ENCODE measurements at places on chromosomes 16 and 17.

DNA sequence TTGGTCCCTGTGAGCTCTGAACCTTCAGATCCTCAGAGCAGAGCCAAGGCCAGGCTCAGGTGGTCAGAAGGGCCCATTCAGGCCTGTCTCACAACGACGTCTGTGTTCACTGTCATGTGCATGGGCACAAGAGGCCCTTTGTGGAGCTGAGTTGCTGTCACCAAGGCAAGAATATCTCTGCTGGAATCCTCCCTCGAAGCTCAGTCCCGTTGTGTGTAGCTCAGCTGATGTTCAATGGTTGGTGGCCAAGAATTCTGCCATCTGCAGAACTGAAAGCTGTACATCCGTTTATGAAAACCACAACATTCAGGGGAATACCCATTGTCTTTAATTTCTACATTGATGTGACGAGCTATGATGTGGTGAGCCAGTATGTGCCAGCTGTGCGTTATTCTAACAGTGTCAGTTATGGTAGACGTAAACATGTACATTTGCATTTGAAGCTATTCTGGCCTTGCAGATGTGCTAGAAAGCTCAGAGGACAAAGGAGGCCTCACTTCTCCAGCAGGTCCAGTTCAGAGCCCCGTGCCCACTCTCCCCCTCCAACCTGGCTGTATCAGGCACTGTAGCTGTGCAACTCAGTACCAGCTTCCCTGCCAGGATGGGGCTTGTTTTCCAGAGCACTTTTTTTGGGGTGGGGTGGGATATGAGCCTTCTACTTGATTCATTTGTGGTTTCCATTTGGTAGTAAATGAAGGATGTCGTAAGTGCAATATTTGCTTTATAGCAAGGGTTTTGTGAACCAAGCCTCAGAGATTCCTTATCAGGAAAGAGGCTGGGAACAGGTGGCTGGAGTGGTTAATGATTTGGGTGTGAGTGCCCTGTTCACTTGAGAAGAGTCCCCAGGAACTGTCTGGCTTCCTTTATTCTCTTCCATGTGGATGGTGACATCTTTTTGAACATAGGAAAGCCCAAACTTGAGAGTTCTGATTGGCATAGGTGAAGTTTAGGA, 56.1 kb downstream of the B9D1 start:
- DNase-seq, result peak; percentile 69

- no peak for DNase-seq
Measured at GRCh38 chr17:64638552-64639203, 23.4 kb downstream of the SMURF2 start.

- DNase-seq, result no peak
Measured at GRCh38 chr17:21228111-21228510, 14.2 kb upstream of the TMEM11 start.

DNA sequence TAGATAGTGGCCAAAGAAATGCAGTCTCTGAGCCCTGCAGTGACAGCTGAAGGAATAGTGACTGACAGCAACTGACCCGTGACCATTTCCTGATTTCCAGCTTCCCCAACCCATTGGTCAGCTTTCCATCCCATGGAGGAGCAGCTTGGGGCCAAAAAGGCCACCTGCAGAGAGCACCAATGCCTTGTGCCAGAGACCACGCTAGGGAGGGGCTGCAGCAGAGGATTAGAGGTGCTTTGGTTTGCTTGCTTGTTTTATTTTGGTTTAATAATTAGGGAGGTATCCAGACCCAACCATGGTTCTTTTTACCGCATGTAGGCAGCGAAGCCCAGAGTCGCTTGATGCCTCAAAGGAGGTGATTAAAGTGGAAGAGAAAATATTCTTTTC, 61.3 kb upstream of the SIAH1 start:
- no peak for DNase-seq

- no peak for DNase-seq
Measured at GRCh38 chr17:63290784-63291183, 155.3 kb downstream of the CYB561 start.

DNA sequence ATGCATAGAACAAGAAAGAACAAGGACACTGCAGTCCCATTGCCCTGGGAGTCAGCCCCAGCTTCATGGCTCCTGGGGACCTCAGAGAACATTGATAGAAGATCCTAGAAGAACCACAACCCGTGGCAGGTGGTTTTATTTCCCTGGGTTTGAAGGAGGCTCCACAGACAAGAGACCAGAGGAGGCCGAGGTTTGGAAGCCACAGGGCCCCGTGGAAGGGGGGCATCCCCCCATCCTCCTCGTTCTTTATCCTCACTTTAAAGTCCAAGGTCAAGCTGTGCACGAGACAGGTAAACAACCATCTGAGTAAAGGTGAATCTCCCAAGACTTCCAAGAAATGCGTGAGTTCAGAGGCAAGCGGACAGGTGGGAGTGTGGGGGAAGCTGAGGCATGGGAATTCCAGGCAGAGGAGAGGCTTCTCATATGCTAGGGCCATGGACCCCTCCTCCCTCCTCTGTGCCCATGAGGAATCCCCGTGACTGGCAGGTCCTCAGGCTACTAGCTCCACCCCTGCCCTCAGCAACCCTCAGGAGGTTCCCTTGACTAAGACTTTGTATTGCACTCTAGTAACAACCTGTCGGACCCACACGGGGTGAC, 849 bp upstream of the SULT1A1 start:
- DNase-seq, result no peak

- no peak for DNase-seq
Measured at GRCh38 chr16:26491101-26491670, 575.5 kb upstream of the C16orf82 start.

DNA sequence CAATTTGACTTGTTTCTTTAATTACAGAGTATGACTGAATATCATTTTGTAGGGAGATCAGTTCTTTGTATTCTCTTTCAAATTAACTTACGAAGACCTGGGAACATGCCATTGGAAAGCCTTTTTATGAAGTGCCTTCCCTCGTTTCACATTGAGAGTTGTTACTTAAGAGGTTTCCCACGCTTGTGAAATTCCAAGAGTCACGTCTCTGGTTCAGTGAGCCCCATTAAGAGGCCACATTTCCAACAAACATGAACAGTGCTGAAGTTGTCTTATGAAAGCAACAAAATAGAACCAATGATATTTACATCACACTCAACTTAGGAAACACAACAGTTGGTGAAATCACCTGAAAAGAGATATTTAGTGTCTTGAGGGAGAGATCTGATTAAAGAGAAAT, 334.1 kb downstream of the TOX3 start:
- no peak for DNase-seq

- no peak for DNase-seq
Measured at GRCh38 chr17:9195961-9196670, 174.8 kb downstream of the NTN1 start.

Measured in naive thymus-derived CD8-positive, alpha-beta T cell (primary cell).